Colonic mucosa (tissue), 4 donors: ENCODE measurements at places on chromosomes 2 and 18.

GRCh38 chr2:215729985-215730620 is 283.2 kb downstream of the MREG start:
- no peak for DNase-seq

DNA sequence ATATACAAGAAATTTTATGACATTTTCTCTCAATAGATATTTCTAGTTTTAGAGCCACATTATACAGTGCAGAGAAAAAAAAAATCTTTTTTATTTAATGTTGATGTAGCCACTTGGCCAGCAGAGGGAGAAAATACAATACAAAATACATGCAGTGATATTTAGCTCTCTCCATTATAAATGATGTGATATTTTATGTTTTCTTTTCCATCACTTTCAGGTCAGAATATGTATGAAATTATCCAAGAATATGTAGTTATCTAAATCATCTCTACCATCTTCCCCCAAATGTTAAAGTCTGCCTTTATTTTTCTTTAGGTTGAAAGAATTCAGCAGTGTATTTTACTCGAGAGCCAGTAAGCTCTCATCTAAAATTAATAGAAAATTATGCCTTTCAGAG is 533.6 kb upstream of the FSHR start:
- DNase-seq, result no peak

DNA sequence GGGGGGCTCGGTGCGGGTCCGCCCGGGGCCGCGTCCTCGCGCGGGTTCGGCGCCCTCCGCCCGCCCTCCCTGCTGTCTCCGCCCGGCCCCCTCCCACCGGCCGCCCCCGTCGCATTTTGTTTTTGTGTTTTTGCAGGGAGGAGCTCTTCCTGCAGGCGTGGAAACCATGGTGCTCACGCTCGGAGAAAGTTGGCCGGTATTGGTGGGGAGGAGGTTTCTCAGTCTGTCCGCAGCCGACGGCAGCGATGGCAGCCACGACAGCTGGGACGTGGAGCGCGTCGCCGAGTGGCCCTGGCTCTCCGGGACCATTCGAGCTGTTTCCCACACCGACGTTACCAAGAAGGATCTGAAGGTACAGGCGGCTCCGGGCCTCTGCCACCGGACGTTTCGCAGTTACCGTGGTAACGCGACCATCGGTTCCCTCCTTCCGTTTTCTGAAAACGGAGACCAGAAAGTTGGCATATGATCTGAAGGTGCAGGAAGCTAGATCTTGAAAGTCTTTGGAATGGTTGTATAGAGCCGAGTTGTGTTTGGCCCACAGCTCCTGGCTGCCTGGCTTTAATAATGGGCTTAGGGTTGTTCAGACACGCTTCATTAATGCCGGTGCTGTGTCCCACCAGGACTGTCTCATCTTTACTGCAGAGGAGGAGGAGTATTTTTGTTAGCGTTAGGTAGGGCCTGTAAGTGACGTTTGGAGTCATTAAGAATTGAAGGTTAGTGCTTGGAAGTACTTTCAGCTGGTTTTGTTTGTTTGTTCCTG is 891 bp downstream of the KDM3A start:
- peak; percentile 60 for DNase-seq

DNA sequence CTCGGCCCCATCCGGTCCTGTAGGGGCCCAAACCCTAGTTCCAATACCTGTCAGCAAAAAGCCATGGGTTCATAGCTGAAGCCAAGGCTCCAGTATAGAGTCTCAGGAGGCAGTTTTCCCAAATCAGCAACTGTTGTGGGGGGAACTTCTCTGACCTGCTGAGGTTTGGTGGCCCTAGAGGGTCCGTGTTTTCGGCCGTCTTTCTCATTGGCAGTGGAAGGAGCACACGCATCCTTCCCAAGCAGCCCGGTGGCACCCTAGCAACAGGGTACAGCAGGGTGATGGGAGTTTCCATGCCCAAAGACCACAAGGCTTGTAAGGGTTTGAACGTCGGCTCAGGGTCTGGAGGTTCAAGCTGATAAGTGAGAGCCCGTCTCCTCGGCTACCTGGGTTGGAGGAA is 6.6 kb downstream of the FOSL2 start:
- no peak for DNase-seq

GRCh38 chr18:24322584-24323136 is 75.0 kb downstream of the OSBPL1A start:
- no peak for DNase-seq

DNA sequence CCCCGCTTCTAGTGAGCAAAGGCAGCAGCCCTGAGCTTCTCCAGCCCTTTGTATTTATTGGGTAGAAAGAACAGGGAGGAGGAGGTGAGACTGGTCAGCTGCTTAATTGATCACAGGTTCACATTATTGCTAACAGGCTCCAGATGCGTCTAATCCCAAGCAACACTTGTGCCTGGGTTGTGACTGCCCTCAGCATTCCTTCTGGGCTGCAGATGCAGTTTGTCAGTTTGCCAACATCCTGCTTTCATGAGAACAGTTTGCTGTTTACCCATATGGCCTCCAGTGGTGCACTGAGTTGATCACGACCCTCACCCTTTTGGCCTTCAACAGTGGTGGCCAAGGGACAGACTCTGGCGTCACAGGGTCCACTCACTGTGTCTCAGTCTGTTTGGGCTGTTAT is 159.5 kb upstream of the ZNF516 start:
- DNase-seq, result no peak

GRCh38 chr18:7196421-7196820 is 34.5 kb upstream of the LRRC30 start:
- no peak for DNase-seq

DNA sequence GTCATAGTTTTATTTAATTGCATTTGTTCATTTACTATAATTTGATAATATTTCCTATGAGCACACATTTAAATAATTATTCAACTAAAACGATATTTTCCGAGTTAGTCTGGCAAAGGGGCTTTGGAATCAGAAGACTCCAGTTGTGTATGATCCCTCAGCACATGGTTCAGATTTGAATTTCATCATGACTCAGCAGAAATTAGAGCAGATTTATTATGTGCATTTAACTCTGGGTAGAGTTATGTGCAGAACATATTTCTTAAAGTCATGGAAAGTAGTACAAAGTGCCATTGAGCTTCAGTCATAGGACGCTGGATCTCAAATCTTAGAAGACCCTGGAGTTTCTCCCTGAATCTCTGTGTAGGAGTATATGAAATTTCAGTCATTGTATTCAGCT is 106.7 kb downstream of the ADCYAP1 start:
- DNase-seq, result no peak

- no peak for DNase-seq
Observed at GRCh38 chr2:68292108-68292710, 27.5 kb downstream of the CNRIP1 start.

- DNase-seq, result no peak
Observed at GRCh38 chr2:101355401-101356054, 31.8 kb downstream of the CREG2 start.

DNA sequence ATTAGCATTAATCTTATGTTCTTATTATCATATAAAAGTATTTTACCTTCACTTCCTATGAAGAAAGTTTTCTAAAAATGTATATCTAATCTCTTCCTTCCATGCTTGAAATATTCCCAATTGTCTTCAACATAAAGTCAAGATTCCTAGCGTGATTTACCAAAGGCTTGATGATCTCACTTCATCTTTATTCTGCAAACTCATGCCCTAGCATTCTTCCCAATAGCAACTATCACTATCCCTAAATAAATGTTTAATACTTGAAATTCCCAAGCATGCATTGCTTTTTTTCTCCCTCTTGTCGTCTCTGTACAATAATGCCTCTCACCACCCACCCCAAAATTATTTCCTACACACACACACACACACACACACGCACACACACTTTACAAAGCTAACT is 125.8 kb downstream of the VWC2L start:
- DNase-seq, result no peak

GRCh38 chr2:121196132-121196848 is 88.7 kb downstream of the TFCP2L1 start:
- DNase-seq, result no peak

GRCh38 chr2:72864500-72864899 is 22.7 kb upstream of the SPR start:
- DNase-seq, result no peak

DNA sequence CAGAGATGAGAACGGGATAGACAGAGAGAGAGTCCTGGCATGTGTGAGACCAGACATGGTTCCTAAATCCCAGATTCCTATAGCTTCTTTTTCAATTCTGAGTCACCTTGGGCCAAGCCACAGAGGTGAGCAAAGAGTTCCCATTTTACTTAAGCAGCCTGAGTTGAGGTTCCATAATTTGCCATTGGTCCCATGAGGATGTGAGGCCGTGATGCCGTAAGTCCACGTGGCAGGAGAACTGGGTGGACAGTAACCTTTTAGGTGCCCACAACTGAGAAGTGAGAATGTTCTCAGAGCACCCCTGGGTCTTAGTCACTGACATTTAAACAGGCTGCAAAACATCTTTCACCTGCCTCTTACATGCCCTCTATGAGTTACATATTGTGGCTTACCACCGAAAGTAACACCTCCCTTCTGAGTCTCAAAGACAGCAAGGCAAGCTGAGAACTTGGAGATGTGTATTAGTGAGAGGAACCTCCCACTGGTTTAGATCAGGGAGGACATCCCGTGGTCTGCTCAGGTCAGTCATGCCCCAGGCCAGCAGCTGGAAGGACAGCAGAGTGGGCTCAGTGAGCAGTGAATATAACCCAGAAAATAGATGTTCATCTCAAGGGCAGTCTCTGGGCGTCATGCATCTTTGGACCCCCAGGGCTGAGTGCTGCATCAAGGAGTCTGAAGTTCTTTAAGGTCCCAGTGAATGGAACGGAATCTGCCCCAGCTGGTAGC is 127.9 kb upstream of the LGALSL start:
- no peak for DNase-seq

DNA sequence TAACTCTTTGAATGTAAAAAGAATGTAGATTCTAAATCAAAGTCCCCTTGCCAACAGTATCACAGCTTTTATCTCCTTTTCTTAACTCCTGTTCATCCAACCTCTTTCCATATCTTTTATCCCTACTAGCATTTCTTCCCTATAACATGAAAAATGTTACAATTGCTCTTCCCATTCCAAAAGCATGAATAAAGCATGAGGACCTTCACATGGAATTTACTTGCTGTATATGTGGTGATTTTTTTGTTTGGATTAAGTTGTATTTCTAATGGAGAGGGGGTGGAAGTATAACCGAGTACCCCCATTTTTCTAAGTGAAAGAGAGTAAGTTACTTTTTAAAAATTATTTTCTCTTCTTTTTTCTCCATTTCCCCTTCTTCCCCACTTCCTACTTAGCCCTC is 94.9 kb upstream of the RBBP8 start:
- DNase-seq, result no peak

DNA sequence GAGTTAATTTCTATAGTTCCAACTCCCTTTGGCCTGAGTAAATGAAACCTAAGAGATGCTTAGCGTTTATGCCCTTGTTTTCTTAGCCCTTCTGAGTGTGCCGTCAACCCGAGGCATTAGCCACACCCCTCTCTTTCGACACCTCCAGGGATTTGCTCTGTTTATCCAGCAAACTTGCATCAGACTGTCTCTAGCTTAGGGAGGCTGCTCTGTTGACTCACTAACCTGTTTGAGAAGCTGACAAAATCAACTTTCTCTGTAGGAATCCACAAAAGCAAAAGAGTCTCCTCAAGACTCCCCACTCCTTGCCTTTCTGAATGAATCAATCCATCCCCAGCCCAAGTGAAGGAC is 317.6 kb downstream of the TNS1 start:
- DNase-seq, result peak; percentile 39

DNA sequence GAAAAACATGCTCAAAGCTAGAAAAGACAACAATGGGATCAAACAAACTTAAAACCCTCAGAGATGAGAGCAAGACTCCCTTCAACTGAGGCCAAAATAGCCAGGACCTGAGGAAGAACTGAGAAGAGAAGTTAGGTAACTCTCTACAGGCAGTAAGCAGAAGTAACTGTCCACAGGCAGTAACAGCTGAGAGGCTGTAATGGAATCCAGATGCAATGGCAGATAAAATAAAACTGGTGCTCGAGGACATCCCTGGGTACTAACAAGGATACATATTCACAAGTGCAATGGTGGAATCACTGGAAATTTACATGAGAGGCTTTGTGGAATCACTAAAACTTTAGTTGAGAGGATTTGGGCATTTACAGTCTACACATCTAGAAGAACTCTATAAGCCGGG is 30.4 kb upstream of the C2orf66 start:
- no peak for DNase-seq

- DNase-seq, result no peak
Observed at GRCh38 chr2:218860950-218861381, 1.4 kb downstream of the WNT6 start.

GRCh38 chr2:20488782-20489181 is 41.9 kb downstream of the RHOB start:
- no peak for DNase-seq

DNA sequence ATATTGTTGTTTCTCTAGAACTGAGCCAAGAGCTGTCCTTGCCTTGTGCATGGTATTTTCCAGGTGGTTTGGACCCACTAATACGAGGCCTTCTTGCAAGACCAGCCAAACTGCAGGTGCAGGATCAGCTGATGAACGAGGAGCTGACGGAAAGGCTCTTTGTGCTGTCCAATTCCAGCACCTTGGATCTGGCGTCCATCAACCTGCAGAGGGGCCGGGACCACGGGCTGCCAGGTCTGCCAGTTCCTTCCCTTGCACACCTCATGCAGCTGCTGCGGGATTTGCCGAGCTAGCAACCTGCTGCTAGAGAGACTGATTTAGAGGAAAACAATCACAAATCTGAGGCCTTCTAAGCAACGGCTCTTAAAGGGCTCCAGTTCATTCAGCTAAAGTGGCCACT is 74.5 kb downstream of the TPO start:
- DNase-seq, result no peak

DNA sequence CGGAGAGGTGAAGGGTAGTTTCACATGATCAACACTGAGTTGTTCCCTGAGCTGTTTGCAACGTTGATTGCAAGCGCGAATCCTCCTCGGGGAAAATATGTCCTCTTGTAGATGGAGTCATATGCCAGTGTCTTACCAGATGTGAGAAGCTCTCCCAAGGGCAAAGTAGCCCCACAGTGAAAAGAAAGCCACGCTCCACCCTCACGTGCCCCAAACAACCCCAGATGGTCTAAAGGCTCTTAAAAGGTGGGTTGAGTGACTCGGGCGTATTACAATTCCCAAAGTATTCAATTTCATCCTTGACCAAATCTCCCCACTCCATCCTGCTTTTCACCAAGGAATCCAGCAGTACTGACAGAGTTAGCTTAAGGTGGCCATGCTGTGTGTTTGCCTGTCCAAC is 332.1 kb upstream of the SOX11 start:
- no peak for DNase-seq

- no peak for DNase-seq
Observed at GRCh38 chr18:5462227-5462626, 81.6 kb downstream of the EPB41L3 start.

DNA sequence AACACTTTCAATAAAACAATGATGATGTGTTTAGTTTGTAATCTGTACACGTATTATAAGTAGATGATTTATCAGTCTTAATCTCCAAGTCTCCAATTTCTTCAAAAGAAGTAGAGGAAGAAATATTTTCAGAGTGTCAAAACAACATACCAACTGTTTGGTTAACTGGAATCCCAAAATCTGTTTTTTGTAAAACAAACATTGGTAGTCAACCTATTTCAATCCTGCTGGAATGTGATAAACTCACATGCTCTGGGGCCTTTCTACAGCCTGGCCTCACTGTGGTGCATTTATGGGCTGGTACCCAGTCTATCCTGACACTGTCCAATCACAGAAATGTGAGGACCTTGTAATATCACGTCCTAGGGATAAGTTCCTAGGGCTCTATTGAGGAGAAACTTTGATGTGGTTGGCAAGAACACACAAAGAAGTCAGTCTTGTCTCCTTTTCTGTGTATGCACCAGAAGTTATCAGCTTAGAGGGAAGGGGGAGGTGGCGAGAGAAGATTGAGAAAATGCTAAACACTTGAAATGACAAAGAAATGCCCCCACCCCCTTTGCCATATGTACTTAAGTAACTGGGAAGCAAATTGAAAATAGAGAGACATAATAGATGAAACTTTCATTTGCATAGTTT is 47.2 kb downstream of the PRKRA start:
- DNase-seq, result no peak
